ENCODE measurements at places on chromosomes 4 and X.

DNA sequence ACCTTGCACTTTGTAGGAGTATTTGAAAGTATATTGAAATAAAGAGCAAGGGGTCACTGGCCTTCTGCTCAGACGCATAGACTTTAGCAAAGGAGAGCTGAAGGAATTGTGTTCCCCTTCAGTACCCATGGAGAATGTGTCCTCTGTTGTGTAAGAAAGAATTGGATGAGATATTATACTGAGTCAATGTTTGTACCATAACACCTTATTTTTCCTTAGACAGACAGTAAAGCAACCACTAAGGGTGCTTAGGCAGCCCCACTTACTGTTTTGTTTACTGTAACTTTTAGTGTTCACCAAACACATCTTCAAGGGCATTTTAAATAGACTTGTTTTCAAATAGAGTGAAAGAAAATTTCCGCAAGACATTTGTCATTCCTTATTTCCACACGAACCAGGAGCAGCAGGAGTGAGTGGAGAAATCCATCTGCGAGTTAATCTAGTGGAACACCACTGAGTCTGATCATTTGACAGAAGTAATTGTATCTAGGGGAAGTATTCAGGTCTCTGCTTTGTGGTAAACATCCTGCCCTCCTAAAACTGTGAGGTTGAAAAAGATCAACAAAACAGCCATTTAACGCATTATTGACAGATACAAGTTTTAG, 89.5 kb downstream of the SLIT2 start:
- no peak for DNase-seq

- no peak for DNase-seq
Observed at GRCh38 chrX:72095370-72095769, 36.3 kb downstream of the RTL5 start.

DNA sequence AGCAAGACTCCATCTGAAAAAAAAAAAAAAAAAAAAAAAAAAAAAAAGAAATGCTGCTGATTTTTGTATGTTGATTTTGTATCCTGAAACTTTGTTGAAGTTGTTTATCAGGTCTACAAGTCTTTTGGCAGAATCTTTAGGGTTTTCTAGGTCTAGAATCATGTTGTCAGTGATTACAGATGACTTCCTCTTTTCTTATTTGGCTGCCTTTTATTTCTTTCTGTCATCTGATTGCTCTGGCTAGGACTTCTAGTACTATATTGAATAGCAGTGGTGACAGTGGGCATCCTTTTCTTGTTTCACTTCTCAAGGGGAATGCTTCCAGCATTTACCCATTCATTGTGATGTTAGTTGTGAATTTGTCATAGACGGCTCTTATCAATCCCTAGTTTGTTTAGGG, 334.4 kb downstream of the SPRY1 start:
- no peak for DNase-seq

DNA sequence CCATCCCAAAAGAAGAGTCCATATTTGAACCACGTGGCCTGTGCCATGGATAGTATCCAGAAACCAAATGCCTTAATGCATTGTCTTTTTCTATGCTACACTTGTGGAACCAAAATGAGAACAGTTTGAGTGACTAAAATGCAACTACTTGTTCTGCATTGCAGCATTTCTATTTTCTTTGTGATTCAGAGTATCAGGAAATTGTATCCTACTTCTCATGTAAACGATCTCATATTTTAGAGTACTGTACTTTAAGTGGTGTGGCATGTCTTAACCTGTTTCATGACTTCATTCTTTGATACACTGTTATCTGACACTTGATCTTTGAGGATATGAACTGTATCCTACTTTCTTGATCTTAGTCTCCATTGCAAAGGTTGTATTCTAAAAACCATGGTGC, 167.2 kb upstream of the WDR1 start:
- no peak for DNase-seq

All from SK-N-DZ (cell line).